ENCODE measurements at places on chromosomes 1 and 21.

GRCh38 chr1:58346036-58346355 is 200.5 kb downstream of the OMA1 start:
- DNase-seq = no peak

- no peak for DNase-seq
These were observed 13.2 kb downstream of the HNRNPR start for GRCh38 chr1:23330846-23331245.

DNA sequence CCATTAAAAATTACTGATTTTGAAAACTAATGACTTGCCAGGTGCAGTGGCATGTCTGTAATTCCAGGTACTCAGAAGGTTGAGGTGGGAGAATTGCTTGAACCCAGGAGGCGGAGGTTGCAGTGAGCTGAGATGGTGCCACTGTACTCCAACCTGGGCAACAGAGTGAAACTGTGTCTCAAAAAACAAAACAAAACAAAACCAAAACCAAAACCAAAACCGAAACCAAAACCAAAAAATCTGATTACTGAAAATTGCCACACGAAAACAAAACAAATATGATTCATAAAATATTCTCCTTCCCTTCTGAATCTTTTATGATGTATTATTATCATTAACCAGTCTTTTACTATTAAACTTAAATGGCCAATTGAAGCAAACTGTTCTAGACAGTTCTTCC is 74.1 kb downstream of the SERINC2 start:
- no peak for DNase-seq

DNA sequence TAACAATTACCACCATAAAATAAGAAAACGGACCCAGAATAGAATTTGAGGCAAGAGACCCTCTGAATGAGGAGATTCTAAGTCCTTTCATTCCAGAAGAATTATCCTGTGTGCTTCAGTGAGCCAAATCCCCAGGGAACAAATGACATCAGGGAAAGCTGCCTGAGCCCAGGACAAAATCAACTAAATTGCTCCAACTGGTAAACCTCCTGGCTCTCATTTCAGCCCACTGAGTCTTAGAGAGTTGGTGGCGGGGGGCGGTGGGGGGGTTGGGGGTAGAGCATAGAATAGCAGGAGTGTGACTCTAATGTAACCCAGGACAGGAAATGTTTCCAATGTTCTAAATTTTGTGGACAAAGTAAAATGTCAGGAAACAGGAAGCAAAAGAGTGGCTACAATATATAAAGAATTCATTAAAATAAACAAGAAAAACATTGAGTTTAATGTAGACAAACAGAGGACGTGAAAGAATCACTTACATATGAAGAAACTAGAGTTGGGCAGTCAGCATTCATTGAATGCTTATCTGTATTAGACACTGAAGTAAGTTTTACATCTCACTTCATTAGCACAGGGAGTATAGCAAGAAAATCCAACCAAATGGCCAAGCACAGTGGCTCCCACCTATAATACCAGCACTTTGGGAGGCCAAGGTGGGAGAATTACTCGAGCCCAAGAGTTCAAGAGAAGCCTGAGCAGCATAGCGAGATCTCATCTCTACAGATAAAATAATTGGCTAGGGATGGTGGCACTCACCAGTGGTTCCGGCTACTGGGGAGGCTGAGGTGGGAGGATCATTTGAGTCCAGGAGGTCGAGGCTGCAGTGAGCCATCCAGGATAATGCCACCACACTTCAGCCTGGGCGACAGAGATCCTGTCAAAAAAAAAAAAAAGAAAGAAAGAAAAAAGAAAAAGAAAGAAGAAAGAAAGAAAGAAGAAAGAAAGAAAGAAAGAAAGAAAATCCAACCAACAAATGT is 75.1 kb downstream of the DHRS3 start:
- DNase-seq = no peak

DNA sequence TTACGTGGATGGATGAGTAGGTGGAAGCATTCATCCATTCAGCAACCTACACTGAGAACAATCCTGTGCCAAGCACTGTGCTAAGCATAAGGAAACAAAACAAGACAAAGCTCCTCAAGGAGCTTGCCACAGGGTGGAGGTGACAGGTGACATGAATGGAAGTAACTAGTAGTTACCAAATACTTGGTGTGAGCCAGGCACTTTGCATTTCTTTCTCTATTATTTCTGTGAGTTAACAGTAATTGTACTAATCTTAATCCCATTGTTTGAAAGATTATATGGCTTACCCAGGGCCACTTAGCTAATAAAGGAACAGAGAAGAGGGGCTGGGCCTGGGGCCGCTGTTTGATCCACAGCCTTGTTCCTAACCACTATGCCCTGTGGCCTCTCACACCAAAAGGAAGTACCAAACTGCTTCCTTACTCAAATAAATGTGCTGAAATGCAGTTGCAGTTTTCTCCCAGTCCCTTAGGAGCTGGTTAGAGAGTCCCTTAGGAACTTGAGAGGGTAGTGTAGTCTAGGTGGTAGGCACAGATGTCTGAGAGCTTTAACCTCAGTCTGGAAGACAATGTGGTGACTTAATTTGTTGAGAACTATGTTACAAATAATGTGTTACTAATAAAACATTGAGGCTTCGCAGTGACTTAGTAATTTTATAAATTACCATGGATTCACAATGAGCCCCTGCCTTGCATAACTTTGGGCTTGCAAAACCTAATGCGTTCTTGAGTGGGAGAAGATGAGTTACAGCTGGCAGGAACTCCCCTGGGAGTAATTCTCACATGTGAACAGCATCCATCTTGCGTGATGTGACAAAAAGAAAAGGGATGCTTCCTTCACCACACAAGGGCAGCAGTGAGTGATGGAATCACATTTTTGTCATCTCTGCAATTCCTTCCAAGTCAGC is 69.8 kb downstream of the MPZL1 start:
- DNase-seq = peak; percentile 81

DNA sequence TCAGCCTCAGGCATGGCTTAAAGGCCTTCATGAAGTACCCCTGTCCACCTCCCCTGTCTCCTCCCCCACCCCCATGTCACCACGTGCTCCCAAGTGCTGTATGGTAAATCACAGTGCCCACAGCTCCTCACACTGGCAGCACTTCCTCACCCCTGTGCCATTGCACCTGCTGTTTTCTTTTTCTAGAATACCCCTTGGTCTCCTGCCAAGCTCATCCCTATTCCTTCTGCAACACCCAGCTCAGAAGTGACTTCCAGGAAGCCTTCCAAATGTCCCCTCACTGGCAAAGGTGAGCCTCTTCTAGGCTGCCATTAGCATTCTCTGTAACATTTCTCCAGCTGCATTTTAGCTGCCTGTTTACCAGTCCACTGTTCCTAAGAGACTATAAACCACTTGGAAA is 9.4 kb downstream of the AKNAD1 start:
- no peak for DNase-seq

DNA sequence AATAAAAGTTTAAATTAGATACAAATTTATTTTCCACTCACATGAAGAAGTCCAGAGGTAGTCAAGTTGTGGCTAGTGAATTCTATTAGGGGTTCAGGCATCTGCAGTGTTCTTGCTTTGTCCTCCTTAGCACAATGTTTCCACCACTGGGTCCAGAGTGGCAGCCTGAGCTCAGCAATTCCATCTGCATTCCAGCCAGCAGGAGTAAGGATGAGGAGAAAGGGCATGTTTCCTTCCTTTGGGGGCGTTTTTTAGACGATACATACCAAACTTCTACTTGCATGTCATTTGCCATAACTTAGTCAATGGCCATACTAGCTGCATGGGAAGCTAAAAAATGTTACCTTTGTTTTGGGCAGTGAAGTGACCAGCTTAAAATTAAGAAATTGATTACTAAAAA is 98.5 kb upstream of the VANGL1 start:
- DNase-seq = no peak

DNA sequence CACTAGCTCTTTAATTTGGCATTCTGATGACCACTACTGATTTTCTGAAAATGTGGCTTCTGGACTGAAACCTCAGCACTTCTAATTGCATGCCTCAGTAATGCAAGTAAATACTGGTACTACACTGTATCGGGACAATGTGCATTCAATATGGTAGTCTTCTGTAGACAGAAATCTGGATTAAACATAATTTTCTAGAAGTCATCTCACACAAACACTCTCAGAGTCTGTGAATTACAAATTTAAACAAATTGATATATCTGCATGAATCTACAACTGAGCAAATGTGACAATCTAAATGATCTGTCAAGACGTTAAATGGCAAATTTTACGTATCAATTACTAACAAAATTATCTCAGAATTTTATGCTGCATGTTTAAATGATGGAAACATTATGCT is 23.7 kb downstream of the HP1BP3 start:
- no peak for DNase-seq

GRCh38 chr1:88736633-88737248 is 52.7 kb downstream of the PKN2 start:
- peak; percentile 58 for DNase-seq

DNA sequence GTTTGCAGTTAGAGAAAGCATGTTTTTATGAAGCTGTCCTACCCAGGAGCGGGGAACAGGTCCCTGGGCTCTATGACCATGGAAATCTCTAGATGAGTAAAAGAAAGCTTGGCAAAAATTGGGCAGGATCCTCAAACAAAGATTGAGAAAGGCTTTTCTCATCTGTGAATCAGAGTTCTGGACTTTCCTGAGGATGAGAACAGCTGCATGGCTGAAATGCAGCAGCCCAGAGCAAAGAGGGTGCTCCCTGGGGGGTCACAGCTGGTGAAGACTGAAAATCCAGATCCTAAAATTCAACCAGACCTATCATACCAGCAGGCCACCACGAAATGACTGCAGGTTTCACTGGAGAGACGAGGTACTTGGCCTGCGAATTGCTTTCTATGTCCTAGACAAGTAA is 65.7 kb upstream of the APP start:
- DNase-seq = no peak

DNA sequence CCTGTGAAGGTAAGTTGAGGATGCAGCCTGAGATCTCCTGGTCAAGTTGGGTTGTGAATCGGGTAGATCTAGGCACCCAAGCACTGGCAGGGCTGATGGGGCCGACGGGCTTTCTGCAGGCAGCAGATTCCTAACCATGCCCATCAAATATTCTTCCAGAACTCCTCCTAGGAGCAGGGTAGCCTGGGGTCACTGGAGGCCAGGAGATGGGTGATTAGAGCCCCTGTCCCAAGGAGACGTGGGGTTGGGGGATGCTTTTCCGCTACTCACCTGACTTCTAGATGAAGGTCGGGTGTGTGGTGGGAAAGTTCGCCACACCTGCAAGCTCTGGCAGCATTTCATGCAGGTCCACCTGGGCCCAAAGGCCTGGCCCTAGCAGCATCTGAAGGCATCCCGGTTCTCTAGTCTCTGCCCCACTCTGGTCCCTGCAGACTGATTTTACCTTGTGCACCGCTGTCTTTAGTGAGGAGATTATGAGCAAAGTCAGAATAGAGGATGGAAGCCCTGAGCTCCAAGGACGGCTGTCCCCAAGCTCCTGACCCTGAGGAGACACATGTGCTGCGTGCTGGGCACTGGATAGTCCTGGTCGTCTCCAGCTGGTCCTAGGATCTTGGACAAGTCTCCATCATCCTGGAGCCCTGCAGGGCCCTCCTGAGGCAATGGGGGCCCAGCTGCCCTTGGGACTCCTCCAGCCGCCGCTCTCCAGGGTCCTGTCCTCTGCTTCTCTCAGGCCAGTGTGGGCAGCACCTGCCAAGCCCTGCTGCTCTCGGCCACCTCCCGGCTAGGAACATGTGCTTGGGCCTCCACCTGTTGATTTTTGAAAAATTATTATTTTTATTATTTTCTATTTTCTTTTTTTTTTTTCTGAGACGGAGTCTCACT is 21.8 kb upstream of the C2CD2 start:
- no peak for DNase-seq

DNA sequence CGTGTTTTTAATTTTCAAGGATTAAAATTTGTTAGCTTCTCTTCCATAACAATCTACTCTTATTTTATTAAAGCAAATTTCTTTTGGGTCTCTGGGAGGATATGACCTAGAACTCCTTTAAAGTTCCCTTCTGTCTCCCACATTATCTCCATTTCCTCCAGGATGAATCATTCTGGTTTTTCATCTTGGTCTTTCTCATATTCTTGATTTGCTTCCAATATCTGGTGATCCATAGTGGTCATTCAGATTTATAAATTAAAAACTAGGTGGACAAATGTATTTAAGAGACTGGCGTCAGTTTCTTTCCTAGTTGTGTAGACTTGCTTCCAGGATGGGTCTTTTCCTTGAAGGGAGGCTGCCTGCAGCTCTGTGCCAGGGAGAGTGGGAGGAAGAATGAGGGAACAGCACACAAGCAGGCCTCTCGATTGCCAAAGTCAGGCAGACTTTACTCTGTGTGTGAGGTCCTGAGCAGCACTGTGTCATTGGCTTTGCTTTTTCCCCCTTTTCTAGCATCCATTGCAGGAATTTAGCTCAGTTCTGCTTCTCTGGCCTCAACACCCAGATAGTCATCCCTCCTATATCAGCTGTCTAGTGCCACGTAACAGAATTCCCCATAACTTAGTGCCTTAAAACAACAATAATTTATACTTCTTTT is 48.1 kb upstream of the FOXO6 start:
- peak; percentile 70 for DNase-seq

- DNase-seq = peak; percentile 53
These were observed 42.7 kb downstream of the HSD3B1 start for GRCh38 chr1:119549719-119550132.

DNA sequence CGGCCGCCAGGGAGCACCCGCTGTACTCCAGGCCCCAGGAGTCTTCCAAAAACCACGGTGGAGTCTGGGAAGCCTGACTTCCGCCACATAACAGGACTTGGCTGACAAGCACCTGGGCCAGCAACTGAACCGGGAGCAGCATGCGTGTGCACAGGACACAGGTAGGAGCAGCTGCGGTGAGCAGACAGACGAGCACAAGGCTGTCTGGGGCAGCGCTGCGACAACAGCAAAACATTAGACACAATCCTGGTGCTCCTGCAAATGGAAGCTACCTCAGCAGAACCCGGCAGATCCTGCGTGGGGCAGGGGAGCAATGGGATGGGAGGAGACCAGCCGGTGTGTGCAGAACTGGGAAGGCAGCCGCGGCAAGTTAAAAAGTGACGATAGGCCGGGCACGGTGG is 80.4 kb downstream of the NPHP4 start:
- no peak for DNase-seq

GRCh38 chr1:110312188-110313121 is 26.7 kb upstream of the RBM15 start:
- DNase-seq = peak; percentile 89

DNA sequence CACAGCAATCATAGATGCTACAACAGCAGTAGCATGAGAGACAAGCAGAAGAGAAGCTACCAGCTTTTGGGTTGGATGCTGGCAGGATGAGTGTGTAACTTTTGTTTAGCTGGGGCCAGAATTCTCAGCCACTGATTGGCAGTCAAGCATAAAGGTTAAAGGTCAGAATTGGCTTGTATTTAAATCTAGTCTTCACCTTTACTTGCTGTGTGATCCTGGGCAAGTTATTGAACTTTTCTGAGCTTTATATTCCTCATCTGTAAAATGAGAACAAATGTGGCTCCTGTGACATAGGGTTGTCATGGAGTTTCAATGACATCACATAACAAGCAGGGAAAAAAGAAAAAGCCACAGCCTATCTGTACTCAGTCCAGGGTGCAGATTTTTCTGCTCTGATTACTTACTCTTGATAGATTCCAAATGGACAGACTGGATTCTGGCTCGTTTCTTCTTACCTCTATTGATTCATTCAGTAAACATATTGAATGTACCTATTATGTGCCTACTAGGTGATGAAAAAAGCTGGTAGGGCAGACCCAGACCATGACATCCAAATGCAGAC is 2.8 kb upstream of the AZIN2 start:
- DNase-seq = no peak

GRCh38 chr1:230555814-230556213 is 86.5 kb upstream of the COG2 start:
- no peak for DNase-seq
